Fibroblast of mammary gland (primary cell): ENCODE measurements at places on chromosomes 4 and X.

GRCh38 chr4:139978692-139979091, 175.3 kb downstream of the MAML3 start:
- DNase-seq = no peak

DNA sequence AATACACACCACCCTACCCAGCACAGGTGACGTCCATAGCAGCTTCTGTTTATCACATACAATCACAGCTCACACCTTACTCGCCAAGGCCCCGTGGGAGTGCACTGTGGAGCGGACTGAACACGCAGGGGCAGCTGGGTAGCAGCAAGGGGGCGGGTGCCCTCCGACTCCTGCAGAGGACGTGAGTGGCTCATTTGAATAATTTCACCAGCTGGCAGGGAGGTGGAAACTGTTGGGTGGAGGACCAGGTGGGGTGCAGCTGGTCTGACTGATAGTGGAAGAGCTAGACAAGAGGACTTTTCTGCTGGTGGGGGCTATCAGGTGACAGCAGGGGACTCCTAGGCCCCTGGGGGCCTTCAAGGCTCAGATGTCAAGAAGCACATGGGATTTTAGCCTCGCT, 16.3 kb downstream of the MAN2B2 start:
- no peak for DNase-seq

GRCh38 chrX:86829786-86830185, 681.5 kb downstream of the DACH2 start:
- no peak for DNase-seq

GRCh38 chr4:177558995-177559394, 116.8 kb upstream of the AGA start:
- DNase-seq = no peak

GRCh38 chr4:147220833-147221232, 260.1 kb upstream of the EDNRA start:
- DNase-seq = peak; percentile 9

DNA sequence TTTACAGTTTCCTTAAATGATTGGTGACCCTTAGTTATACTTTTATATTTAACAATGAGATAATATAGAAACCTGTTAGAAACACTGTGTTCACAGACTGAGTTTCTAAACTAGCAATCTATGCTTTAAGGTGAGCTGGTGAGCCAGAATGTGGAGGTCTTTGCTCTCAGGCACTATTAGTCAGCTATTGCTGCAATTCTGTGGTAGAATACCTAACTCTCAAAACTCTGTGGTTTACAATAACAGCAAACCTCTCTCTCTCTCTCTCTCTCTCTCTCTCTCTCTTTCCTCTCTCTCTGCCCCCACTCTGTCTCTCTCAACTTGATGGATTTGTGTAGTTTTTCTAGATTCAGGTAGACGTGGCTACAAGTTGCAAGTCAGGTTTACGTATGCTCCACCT, 17.6 kb upstream of the LCORL start:
- DNase-seq = peak; percentile 57

DNA sequence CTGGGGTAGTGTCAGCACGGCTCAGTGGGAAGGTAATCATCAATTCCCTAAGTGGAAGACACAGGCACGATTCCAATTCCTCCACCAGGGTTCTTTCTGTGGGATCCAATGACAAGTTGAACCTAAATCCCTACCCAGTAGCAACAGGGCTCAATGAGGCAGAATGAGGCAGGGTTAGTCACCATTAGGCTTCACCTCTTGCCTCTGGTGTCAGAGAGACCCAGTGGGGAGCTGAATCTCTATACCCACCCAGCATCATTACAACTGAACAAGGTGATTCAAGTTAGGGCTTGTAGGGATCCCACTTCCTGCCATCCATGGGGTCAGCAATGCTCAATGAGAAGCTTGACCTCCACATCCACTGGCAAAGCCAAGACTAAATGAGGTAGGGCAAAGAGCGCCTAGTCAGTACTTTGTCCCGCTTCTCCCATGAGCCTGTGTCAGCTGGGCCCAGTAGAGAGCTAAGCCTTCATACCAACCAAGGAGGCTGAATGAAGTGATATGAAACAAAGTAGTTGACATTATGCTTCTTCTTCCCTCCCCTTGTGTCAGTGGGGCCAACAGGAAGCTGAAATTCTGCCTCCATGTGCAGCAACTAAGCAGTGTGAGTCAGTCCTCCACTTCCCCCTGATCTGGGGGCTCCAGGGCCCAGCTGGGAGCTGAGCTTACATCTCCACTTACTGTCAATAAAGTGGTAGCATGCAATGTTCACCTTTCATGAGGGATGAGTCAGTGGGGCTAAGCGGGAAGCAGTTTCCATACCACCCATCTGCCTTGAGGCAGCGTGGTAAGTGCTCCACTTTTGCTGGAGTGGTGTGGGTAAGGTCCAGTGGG, 36.4 kb upstream of the RBM41 start:
- DNase-seq = peak; percentile 59

- DNase-seq = peak; percentile 78
Observed at GRCh38 chr4:168486912-168487281, 6.6 kb upstream of the DDX60L start.

DNA sequence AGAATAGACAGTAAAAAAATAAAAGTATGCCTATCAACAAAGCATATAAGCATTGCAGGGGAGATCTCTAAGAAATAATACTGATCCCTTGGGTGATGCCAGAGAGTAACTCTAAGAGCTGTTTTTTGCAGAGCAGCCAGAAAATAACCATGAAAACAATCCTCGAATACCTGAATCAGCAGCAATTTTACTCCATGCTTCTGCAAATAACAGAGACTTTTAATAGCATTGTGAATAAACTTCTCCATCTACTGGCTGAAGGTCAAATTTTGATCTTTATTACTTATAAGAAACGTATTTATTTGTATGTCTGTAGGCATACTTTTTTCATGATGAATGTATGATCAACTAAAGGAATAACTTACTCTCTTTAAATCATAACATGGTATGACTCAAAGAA, 334.5 kb downstream of the GALNTL6 start:
- DNase-seq = peak; percentile 12

DNA sequence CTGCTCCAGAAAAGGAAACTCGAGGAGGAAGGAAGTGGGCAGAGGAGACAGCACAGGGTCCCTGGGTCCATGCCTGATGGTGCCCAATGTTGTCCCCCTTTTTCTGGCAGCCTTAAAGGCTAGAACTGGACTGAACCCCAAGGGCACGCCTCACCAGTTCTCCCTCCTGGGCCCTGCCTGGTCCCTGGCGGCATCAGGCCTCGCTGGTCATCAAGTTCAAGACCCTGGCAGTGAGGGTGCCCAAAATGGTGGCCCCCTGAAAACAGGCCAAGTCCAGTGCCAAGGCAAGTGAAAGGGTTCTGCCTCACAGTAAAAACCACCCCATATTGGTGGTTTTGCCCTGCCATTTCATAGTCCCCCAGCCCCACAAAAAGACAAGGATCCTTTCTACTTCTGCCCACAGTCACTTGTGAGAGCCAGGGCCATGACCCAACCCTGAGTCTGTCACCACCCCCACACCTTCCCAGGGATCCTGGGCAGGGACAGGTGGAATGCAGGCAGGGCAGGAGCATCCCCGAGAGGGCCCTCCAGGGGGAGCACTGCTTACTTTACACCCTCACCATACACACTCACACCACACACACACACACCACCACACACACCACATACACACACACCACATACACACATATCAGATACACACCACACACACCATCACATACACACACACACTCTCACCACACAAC, 107.6 kb downstream of the DCTD start:
- no peak for DNase-seq

- DNase-seq = no peak
Observed at GRCh38 chrX:20317873-20318272, 51.2 kb upstream of the RPS6KA3 start.

GRCh38 chr4:186936496-186937375, 213.1 kb upstream of the FAT1 start:
- peak; percentile 75 for DNase-seq

GRCh38 chrX:10622197-10622596, 1.8 kb upstream of the MID1 start:
- DNase-seq = no peak

DNA sequence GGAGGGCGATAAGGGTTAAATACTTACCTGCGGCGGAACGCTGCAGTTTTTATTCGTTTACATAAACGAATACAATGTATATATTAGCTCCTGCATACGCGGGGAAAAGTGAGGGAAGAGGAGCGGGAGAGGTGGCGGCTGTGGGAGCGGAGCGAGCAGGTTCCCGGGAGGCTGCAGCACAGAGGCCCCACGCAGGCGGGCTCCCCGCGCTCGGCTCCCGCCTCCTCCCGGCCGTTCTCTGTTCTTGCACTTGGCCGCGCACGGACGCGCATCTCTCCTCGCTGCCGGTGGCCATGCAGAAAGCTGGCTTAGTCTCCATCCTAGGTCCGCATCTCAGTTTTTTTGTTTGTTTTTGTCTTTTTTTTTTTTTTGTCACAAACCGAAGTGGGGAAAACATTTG, 340.4 kb upstream of the FAT1 start:
- DNase-seq = no peak

DNA sequence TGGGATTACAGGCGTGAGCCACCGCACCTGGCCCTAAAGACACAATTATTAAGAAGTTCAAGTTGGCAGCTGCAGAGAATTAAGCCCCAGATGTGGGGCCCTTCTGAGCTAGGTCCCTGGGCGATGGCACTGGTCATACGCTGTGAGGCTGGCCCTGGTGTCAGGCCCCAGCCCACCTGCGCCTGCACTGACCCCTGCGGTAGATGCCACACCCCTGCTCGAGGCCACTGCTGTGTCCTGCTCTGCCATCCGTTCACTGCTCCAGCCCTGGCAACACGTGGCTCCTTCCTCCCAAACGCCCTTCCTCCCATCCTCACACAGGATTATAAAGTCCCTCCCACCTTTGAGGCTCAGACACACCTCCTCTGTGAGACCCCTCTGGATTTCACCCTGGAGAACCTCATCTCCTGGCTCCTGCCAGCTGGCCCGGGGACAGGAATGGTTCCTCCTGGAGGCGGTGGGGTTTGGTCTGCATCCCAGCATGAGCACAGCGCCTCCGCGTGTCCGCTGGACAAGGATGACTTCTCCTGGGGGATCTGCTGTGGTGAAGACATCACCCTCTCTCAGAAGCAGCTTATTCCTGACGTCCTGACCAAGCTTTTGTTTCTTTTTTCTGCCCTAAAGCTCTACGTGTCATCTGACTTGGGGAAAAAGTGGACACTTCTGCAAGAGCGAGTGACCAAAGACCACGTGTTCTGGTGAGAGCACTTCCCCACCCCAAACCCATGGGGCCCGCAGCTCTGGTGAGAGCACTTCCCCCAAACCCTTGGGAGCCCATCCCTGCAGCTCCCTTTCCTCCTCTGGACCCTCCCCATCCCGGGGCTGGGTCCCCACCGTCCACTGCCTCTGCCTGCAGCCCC, 219.0 kb upstream of the PSAPL1 start:
- peak; percentile 59 for DNase-seq
